Frontal cortex (tissue), 4 donors: ENCODE measurements at places on chromosomes 4 and X. TPM values are rescaled to one million over a fixed set of nuclear protein-coding genes. Genes with fewer than 3 reads are reported as not detected.

DNA sequence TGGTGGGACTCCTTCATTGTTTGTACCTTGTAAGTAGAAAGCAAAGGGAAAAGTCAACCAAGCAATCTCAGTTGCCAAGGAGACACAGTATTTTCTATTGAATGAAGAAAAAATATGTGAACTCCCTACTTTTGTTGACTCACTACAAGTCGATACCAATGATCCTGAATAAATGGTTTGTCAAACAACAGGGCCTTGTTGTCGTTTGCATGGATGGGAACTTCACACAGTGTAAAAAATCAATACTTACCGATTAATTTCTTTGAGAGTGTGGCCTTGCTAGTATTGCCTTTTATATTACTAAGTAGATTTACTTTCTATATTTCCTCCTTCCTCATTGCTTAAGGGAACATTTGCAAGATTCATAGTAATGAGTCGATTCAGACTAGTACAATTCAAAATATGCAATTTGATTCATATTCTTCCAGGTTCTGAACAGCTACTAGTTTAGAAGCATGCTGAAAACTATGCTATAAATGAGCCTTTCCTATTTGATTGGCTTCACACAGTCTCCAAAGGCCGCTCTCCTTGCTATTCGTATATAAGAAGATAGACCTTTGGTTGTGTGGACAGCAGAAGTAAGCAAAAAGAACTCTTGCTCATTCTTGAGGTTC lies 108.0 kb downstream of the ZNF330 start:
- no peak for DNase-seq

DNA sequence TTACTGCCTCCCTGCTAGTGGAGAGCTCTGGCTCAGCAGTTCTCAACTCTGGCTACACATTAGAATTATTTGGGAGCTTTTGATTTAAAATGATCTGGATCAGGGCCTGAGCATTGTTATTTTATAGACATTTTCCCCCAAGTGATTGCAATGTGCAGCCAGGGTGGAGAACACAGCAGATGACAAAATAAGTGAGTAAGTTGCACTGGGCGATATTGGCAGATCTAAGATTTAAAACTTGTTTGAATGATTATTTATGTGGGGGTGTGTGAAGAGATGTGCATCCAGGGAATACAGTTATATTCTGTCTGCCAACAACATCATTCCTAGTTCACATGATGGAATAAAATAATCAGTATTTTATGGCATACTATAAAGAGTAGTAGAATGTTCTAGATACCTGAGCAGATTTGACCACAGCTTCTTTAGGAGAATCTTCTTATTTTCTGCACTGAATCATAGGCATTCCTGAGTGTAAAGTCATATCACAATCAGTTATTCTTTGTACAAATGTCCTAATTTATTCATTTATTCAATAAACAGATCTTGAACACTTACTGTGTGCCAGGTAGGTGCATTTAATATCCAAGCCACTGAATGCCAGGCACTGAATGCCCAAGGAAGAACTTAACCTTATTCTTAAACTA lies 123.9 kb downstream of the UCHL1 start:
- no peak for DNase-seq

GPRASP3 gene
- total RNA-seq, result 62.0 TPM

GPM6B gene
- 380 TPM for total RNA-seq

CXCL11 gene
- not detected for total RNA-seq

DNA sequence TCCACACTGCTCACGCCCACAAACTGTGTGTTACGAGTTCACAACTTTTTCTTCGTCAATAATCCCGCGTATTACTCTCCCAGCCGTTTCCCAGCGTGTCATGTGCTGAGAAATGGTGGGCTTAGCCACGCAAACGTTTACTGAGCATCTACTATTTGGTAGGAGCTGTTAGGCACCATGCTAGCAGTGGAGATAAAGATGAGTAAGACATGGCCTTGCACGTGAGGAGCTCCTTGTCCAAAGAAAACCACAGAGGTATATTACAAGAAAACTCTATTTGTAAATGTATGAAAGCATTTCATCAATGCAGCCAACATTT lies 821 bp upstream of the TMEM128 start:
- no peak for DNase-seq

- DNase-seq, result no peak
Observed at GRCh38 chrX:50614460-50614859, 143.8 kb upstream of the DGKK start.

GRCh38 chr4:83920375-83920774 lies 384.5 kb downstream of the GPAT3 start:
- DNase-seq, result no peak

DNA sequence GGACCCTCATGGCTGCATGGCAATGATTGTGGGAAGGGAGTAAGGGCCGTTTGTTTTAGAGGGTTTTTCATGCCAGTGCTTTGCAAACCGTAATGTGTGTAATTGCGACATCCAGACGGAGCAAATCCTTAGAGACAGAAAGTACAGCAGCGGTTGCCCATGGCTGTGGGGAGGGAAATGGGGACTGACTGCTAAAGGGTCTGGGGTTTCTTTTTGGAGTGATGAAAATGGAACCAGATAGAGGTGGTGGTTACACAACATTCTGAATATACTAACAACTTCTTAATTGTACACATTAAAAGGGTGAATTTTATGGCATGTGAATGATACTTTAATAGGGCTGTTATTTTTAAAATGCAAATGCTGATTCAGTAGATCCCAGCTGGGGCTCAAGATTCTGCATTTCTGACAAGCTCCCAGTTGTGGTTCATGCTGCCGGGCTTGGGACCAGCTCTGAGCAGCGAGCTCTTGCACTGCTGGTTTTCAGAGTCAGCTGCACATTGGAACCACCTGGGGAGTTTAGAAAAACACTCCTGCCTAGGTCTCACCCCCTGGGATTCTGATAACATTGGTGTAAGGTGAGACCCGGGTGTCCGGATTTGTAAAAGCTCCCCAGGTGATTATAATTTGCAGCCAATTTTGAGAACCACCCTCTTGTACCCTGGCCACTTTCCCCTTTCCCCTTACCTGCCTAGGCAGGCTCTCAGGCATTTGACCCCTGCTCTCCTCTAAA lies 47.7 kb downstream of the PRPS1 start:
- DNase-seq, result no peak

GRCh38 chr4:140223056-140223810 lies 69.2 kb upstream of the MAML3 start:
- DNase-seq, result no peak

DNA sequence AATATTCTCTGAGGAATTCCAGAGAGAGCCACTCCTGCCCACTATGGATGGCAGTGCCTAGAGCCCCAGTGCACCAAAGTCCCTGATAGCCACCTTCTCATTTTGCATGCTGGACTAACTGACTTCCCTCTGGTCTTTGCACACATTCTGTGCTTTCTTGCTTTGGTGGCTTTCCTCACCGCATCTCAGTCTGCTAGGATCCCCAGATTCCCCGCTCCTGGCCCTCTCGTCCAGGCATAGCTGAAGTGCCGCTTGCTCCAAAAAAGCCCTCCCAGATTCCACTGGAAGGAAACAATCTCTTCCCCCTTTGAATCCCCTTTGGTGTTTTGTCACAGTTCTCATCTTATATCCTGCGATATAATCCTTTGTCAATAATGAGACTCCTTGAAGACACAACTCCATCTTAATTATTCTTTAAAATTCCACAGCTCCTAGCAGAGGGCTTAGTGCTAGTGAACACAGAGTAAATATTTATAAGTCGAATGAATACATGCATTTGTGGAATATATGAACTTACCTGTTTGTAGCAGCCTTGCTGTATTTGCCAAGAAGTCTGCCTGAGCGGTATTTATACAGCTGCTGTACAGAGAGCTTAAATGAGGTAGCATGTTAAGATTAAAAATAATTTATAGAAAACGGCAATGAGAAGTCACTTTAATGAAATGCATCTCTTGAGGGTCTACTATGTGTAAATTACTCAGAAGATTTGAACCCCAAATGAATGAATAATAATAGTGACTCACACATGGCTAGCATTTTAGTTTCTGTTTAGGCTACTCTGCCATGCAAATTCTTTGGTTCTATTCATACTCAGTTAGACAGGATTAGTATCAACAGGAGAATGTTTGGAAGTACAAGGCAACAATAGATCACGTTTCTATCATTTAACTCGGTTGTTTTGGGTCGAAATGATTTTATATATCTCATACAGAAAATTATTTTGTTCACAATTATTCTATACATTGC lies 421.9 kb upstream of the TENM3 start:
- DNase-seq, result no peak

DNA sequence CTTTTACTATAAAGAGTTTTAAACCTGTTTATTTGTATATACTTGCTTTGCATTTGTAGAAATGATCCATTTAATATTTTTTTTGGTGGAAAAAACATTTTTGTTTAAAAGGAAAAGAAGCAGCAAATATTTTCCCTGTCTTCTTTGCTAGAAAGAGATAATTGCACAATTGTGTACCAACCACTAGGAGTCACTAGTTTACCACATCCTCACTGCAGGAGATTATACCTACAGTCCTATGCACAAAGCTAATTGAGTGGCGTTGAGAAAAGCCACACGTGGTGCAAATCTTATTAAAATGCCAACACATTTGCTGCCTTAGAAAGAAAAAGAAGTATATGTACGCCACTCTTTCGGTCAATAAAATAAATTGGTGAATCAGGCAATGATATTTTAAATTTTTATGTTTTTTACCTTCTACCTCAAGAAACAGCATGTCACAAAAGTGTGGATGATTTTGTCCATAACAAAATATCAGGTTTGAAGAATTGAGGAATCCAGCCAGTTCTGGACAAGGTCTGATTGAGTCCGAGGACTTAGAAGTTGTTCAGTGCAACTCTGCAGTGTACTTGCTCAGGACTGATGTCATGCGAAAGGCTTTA lies 102.9 kb downstream of the GRXCR1 start:
- peak; percentile 34 for DNase-seq

RAB41 gene
- not detected for total RNA-seq
